ENCODE measurements at places on chromosomes 2 and 18. TPM values are rescaled to one million over a fixed set of nuclear protein-coding genes. Genes with fewer than 3 reads are reported as not detected.

- DNase-seq: no peak
These were observed 12.6 kb downstream of the EIF2AK3 start for GRCh38 chr2:88614497-88615157.

DNA sequence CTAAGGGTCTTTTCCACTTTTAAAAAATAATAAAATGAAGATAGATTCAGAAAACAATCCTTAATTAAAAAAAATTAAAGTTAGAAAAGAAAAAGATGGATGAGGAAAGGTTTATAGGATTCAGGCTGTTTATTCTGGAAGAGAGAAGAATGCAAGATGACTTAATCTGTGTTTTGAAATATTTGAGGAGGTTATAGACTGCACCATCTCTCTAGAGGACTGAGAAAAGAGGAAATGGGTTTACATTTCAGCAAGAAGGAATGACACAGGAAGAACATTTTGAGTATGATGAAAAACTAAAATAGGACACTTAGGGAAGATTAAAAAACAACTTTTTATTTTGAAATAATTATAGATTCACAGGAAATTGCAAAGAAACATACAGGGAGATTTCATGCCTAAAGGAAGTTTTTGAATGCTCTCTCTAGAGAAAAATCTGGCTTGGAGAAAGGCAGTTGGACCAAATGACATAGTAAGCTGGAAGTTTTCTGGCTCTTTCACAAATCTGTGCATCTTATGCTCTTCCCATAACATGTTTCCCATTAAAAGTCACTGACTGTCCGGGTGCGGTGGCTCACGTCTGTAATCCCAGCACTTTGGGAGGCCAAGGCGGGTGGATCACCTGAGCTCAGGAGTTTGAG is 75.0 kb downstream of the CERS6 start:
- DNase-seq: no peak

GRCh38 chr18:10239103-10239502 is 215.3 kb upstream of the APCDD1 start:
- DNase-seq: no peak

GRCh38 chr2:107303964-107304363 is 418.0 kb upstream of the ST6GAL2 start:
- no peak for DNase-seq

DNA sequence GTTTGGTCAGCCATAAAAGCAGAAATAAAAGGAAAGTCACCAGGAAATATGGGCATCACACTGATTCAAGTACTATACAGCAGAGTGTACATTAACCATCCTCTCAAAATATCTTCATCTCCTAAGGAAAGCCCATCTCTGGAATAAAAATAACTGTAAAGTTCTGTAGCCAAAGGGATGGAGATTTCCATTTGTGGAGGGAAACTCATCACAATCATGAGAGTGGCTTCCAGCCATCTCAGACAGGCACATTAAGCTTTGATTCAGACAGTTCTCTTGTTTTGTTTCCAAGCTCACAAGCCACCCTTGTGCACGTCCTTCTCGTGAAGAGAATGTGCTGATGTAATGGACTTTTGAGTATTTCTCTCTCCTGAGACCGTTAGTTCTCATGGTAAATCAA is 695.5 kb downstream of the LRRTM4 start:
- no peak for DNase-seq

DNA sequence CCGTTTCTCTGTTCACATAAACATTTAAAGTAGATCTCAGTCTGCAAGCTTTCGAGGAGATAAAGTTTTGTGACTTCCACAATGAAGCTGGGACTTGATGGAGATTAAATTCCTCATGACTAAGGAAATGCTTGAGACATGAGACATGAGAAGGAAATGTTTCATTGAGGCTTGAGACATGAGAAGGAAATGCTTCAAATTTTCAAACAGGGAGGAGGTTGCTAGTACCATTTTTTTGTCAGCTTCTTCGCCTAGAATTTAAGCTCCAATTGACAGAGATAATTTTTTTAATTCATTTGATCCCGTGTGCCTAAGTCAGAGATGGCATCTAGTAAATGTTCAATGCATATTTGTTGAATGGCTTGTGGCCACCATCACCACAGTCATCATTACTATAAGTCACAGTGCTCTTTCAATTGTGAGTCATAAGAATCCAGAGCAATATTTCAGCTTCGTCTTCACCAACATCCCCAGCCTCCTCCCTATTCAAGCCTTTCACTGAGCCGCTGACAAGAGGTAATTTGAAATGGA is 543 bp upstream of the MARCHF4 start:
- DNase-seq: no peak

- no peak for DNase-seq
These were observed 313.9 kb downstream of the TRIB2 start for GRCh38 chr2:13030606-13031005.

GRCh38 chr2:123359636-123360035 is 665.5 kb upstream of the CNTNAP5 start:
- no peak for DNase-seq

GRCh38 chr18:35153609-35154272 is 87.1 kb upstream of the ZNF397 start:
- DNase-seq: no peak

GRCh38 chr2:41907771-41908207 is 140.0 kb upstream of the PKDCC start:
- DNase-seq: no peak

DNA sequence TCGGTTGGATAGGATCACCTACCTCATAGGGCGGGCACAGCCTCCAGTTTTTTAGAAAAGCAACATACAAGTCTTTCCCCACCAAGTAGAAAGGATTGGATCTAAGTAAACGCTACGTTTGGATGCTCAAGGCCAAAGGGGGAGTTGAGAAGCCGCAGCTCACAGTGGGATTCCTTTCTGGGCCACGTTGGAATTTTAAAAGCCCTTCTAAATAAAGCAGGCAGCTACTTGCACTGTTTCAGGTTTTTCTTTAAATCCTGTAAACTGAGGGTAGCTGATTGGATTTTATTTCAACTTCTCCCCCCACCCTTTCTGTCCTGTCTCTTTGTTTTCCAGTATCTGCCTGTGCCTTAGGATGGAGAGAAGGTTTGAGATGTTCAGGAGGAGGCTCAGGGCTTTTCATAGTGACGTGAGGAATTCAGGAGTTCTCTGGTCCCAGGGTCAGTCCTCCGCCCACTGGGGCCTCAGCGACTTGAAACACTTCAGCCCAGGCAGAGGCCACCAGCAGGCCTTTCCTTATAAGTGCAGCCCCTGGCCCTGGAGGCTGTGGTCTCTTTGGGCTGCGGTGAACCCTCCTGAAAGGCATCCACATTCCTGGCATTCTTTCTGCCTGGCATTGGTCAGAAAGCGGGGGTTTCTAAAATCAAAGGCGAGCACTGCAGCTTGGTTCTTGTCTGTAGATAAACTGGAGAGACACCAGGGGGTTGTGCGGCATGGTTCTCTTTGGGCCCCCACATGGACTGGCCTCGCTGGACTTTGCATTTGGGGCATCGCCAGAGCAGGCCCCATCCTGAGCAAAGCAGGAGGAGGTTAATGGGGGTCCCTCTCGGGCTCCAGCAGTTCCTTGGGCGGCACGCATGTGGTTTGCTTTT is 44.5 kb downstream of the SH3BP4 start:
- no peak for DNase-seq

GRCh38 chr2:183078163-183078463 is 434 bp upstream of the DUSP19 start:
- DNase-seq: no peak

- no peak for DNase-seq
These were observed 17.8 kb downstream of the OTOF start for GRCh38 chr2:26459991-26460612.

DNA sequence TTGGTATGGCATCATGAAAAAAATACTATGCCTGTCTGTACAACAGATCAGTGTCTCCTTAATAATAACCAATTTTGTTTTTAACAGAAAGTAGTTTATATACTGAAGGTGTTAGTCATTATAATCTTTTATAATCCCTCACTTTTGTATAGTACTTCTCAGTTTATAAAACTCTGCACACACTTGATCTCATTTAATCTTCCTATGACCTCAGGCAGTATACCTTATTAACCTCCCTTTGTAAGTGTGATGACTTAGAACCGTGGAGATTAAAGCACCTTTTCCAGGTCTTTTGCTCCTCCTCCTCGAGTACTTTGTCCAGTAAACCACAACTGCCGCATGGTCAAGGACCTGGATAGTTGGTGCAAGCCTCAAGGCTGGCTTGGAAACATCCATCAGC is 945.5 kb downstream of the EPHA4 start:
- no peak for DNase-seq

GRCh38 chr2:128925631-128926030 is 607.0 kb upstream of the HS6ST1 start:
- DNase-seq: no peak

GRCh38 chr2:69764286-69765095 is 22.6 kb downstream of the ANXA4 start:
- DNase-seq: no peak

DNA sequence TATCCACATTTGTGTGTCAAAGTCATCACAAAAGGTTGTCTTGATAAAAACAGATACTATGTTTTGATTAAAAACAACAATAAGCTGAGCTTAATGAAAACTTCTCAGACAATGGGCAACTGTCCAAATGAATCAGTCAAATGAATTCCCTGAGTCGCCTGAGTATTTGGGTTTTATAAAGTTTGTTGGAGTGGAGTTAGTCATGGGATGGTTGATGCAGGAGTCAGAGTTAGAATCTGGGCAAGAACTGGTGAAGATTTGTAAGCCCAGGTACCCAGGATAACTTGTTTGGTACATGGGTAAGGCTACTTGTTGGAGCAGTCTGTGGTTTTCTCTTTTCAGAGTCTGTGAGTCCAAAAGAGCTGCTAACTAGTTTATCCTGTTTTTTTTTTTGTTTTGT is 34.4 kb upstream of the RAPGEF4 start:
- DNase-seq: no peak

GRCh38 chr2:107338059-107338458 is 452.1 kb upstream of the ST6GAL2 start:
- DNase-seq: no peak

Gene EML6
- total RNA-seq: 6.6 TPM

Gene ANKRD30B
- not detected for total RNA-seq

Gene VWA3B
- total RNA-seq: 0.47 TPM

Gene CIB4
- total RNA-seq: not detected

Gene TLX2
- not detected for total RNA-seq

Gene SCYGR4
- total RNA-seq: not detected

Gene SLC16A14
- total RNA-seq: 7.9 TPM

Gene REG3A
- total RNA-seq: not detected

Gene UNC80
- total RNA-seq: not detected

Gene MIB1
- 56.1 TPM for total RNA-seq

All from HCT116 (cell line).